RPMI7951 (cell line): ENCODE measurements at places on chromosomes 4 and X. TPM values are rescaled to one million over a fixed set of nuclear protein-coding genes. Genes with fewer than 3 reads are reported as not detected.

The F9 gene
- total RNA-seq = not detected in 2 replicates

DNA sequence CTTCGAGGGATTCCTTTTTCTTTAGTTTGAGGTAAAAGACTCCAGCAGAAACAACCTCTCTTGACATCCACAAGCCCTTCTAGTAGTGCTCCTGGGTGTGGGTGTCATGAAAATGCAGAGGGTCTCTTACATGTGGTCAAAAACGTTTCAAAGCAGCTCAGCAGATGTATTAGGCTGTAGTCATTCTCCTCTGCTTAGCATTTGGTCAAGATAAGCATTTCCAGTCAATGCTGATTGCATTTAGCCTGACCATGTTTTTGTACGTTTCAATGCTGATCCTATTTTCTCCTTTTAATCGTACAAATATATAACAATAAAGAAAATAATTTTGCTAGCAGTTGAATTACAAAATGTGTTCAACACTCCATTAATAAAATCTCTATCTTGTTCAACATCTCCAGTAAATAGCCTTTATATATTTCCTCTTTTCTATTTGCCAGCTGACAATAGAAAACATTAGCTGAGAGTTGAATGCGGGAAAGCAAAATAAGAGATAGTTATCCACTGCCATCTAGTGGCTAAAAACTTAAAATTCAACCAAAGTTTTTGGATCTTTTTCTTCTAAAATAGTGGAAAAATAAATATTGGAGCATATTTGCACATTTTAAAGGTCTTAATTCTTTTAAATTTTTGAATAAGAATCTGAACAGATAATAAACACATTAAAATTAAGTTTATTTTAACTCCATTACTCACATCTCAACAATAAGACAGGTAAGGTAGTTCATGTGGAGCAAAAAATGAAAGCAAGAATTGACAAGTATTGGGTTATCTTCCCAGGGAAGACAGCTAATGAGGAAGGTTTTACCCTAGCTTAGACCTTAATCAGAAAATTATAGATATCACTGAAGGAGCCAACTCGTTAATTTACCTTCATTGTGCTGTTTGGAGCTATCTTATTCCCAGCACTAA lies 15.2 kb upstream of the PACRGL start:
- DNase-seq = peak; percentile 23

DNA sequence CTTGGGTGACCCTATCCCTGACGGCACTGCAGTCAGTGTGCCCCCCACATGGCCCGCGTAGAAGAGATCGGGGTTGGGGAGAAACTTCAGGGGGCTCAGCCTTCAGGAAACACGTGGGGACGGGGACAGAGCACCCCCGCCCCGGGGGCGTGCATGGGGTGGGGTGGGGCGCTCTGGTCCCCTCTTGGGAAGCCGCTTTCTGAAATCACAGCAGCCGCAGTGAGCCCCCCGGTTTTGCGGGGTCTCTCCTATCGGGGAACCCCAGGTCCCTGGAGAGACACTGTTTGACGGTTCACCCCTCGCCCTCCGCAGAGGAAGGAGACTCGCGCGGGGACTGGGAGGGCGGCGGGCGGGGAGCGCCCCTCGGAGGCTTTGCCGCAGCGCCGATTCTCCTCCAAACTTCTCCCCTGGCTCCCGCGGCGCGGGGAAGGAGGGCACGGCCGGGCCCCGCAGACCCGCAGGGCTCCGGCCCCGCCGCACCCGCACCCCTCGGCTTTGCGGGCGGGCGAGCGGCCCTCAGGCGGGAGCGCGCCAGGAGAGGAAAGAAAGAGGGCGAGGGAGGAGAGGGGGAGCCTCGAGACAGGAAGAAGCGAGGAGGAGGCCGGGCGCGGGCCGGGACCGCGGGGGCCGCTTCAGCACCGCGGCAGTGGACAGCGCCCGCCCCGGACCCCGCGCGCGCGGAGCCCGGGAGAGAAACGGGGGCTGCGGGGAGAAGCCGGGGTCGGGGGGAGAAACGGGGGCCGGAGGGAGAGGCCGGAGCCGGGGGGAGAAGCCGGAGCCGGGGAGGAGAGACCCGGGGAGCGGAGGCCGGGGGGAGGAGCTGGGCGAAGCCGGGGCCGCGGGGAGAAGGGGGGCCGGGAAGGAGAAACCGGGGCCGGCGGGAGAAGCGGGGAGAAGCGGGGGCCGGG lies 612 bp downstream of the CPLX1 start:
- DNase-seq = no peak

The SLC25A4 gene
- total RNA-seq = 9.0 and 13.3 TPM in 2 replicates

The AKAP17A gene
- 8.7 and 10.9 TPM in 2 replicates for total RNA-seq

The ASB11 gene
- total RNA-seq = not detected in 2 replicates

The HTN1 gene
- not detected in 2 replicates for total RNA-seq

The SLC6A14 gene
- total RNA-seq = not detected in 2 replicates

GRCh38 chr4:127400731-127401346 lies 231.9 kb upstream of the INTU start:
- DNase-seq = peak; percentile 64

GRCh38 chr4:35541146-35541887 lies 703.0 kb downstream of the ARAP2 start:
- DNase-seq = no peak

The THAP9 gene
- total RNA-seq = 1.9 and 3.1 TPM in 2 replicates

DNA sequence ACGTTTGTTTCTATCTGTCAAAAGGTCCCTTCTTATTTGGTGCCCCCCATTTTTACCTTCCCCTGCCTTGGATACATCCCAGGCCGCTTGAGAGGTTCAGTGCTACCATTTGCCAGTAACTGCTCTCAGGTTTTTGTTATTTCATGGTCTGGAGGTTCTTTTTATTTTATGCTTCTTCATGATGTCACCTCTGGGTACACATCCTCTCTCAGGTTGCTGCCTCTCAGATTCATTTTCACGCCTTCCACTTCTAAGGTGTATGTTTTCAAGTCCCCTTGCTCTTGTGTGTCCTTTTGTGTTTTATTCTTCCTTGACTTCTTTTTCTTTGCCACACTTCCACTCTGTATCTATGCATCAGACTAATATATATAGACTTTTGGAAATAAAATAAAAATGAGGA lies 640.1 kb upstream of the AADAT start:
- no peak for DNase-seq

The TGIF2LX gene
- total RNA-seq = not detected in 2 replicates

GRCh38 chr4:185811509-185812364 lies at the start of gene SORBS2:
SORBS2 (minus strand) TSS chr4:185812194; CDS start chr4:185690571, 121,623 bp downstream.
- peak; percentile 52 for DNase-seq

DNA sequence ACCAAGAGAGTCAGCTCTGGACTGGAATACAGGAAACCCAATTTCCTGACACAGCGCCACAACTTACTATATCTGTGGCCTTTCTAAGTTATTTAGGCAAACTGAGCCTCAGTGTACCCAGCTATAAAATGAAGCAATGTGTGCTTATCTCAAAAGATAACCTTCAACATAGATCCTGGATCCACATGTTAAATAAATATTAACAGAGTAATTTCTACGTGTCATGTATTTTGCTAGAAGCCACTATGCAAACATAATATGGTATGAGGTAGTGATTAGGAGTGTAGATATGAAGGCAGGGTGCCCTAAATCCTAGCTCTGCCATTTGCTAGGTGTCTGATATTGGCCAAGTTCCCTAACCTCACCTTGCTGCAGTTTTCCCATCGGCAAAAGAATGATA lies 527.0 kb downstream of the RAB28 start:
- no peak for DNase-seq

The GIMD1 gene
- total RNA-seq = not detected in 2 replicates

The KLHL4 gene
- 2.7 and 3.0 TPM in 2 replicates for total RNA-seq

DNA sequence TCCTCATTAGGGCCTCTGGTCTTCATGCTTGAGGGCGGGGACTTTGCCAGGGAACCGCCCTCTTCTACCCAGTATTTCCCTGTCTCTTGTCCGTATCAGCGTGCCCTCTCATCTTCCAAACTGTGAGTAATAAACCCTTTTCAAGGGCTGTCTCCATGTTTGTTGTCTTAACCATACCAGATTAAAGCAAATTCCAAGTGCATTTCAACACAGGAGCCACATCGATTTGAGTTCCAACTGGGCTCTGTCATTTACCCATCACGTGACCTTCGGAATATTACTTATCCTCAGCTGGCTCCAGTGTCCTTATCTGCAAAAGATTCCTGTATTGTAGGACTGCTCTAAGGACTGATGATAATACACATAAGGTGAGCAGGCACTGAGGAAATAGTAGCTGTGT lies 6.4 kb upstream of the PHEX start:
- no peak for DNase-seq

DNA sequence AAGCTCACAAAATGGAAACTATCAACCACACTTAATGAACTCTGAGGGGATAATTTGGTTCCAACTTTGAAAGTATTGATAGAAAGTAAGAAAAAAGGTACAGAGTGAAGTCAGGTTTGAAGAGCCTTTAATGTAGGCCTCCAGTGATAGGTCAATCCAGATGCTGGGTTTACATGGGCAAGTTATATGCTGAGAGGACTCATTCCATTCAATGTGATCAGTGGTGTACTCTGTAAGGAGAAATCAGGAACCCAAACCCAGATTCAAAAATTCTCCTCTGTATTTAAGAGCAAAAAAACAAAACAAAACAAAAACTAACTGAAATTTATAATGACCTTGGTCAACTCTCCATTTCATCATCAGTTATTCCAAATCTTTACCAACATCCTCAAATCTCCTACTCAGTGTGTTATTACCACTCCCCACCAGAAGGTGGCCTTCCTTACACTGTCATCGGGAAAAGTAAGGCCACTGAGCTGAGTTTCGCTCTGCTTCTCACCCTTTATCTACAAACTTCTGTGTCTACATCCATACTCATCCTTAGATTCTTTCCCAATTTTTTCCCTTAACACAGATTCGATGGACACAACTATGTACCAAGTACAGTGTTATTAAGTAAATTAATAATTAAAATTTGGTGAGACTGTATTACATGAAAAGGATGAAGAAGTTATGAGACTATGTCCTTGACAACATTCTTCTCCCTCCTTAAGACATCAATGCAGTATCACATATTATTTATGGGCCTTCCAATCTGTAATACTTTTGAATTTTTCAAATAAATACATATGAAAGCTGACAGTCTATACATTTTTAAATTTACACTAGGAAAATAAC lies 88.3 kb downstream of the ZAR1 start:
- peak; percentile 56 for DNase-seq

The SLC16A2 gene
- total RNA-seq = 22.2 and 25.4 TPM in 2 replicates

- no peak for DNase-seq
Observed at GRCh38 chrX:79623098-79623762, 256.1 kb upstream of the ITM2A start.

- peak; percentile 96 for DNase-seq
Observed at GRCh38 chr4:8191136-8191747, 7.8 kb upstream of the SH3TC1 start.

The TCEAL1 gene
- 25.8 and 28.5 TPM in 2 replicates for total RNA-seq

The CABS1 gene
- total RNA-seq = not detected in 2 replicates

DNA sequence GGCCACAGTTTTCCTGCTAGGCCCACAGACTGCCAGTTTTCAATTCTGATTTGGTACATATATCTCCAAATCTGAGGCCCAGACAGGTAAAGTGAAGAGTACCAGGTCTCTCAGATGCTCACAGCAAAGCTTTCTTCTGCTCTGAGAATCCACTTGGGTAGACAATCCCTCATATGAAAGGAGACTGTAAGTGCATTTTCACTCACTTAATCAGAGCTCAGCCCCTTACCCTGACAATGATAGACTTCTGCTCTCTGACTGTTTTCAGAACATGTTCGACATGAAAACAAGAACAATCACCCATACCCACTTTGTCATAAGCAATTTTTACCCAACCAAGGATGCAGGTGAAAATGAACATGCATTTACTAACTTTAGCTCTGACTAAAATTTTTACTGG lies 7.1 kb downstream of the GPRIN3 start:
- DNase-seq = no peak

The NUDT11 gene
- 10.0 and 10.2 TPM in 2 replicates for total RNA-seq

The TRIML2 gene
- total RNA-seq = not detected in 2 replicates

DNA sequence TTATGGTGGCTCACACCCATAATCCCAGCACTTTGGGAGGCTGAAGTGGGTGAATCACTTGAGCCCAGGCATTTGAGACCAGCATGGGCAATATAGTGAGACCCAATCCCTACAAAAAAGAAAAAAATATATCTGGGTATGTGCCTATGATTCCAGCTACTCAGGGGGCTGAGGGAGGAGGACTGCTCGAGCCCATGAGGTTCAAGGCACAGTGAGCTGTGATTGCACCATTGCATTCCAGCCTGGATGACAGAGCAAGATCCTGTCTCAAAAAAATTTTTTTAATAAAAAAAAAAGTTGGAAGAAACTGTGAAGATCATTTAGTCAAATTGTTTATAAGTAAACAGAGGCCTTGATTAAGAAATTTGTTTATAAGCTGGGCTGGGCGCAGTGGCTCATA lies 39.7 kb downstream of the KLHL8 start:
- no peak for DNase-seq

GRCh38 chr4:185071236-185071811 lies 53.0 kb downstream of the HELT start:
- DNase-seq = no peak

The CLTRN gene
- total RNA-seq = 0.12 and 0.20 TPM in 2 replicates

- DNase-seq = no peak
Observed at GRCh38 chr4:149741186-149741831, 74.3 kb downstream of the IQCM start.

The ADAMTS3 gene
- total RNA-seq = 0.36 and 0.68 TPM in 2 replicates

GRCh38 chr4:76697129-76697803 lies 200.7 kb downstream of the SOWAHB start:
- DNase-seq = no peak

DNA sequence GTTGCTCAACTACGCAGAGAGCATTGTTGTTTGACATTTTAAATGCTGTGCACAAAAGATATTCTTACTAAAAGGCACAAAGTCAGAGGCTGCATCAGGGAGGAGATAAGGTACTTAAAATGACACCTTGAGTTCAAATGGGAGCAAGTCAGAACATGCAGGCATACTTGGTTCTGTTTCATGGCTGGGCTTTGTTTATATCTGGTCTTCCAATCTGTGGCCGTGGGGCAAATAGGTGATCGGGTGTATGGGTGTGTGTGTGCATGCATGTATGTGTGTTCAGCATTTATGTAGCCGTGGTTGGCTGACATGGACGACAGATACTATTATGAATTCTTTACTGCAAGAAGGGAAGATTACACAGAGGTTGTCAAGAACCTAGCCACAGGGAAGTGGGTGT lies 106.1 kb downstream of the RASL11B start:
- no peak for DNase-seq

DNA sequence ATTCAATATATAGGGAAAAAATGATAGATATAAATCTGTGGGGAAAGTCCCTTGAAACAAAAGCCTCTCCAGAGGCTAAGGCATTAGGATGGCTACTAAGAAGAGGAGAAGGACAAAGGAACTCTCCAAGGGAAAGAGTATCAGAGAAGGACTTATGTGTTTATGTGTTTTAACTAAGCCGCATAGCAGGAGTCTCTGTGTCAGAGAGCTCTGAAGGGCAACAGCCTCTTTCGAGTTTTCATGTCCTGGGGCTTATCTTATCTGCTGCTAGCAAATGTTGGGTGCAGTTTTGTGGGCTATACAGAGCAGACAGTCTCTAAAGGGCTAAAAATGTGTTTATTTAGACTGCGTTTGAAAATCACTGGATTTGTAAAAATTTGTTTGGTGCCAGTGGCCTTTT lies 1145.6 kb upstream of the DIAPH2 start:
- peak; percentile 0 for DNase-seq
